Stimulated activated CD4-positive, alpha-beta T cell treated with anti-CD3 and anti-CD28 coated beads, Interleukin-4, amount 100 ng/mL, for 24 hours (primary cell): ENCODE measurements at places on chromosomes 6 and 20.

GRCh38 chr6:138787138-138787537 is 8.7 kb upstream of the ECT2L start:
- DNase-seq, result no peak

DNA sequence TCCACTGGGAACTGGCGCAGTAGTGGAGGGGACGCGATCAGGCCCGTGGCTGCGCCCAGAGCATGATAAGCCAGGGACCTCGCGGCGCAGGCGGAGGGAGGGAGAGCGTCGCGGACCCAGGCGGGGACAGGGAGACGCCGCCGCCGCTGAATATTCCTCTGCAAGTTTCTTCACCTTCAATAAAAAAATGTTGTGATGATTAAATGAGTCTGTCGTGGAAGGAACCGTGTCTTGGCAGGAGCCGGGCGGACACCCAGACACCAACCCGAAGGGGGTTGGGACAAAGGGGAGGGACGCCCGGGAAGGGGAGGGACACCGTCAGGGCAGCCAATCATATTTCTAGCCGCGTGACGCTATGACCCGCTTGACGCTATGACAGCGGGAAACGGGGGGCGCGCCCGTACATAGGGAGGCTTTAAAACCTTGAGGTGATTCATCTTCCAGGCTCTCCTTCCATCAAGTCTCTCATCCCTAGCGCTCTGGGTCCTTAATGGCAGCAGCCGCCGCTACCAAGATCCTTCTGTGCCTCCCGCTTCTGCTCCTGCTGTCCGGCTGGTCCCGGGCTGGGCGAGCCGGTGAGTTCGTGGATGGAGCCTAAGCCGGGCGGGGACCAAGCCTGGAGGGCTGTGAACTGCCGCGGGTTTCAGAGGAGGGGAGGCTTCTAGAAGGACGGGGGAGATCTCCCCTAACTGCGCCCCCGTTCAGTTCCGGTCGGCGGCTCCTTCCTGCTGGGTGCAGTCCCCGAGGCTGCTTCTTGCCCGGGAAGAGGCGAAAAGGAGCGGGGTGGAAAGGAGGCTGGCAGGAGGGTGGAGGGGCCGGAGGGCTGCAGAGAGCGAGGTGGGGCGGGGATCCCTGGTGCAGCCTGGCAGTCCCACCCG is at the start of gene ULBP2:
ULBP2 (plus strand) TSS at position 432 of the 878 bp plus-strand sequence; CDS start at position 491, 59 bp downstream.
- DNase-seq, result peak; percentile 85

DNA sequence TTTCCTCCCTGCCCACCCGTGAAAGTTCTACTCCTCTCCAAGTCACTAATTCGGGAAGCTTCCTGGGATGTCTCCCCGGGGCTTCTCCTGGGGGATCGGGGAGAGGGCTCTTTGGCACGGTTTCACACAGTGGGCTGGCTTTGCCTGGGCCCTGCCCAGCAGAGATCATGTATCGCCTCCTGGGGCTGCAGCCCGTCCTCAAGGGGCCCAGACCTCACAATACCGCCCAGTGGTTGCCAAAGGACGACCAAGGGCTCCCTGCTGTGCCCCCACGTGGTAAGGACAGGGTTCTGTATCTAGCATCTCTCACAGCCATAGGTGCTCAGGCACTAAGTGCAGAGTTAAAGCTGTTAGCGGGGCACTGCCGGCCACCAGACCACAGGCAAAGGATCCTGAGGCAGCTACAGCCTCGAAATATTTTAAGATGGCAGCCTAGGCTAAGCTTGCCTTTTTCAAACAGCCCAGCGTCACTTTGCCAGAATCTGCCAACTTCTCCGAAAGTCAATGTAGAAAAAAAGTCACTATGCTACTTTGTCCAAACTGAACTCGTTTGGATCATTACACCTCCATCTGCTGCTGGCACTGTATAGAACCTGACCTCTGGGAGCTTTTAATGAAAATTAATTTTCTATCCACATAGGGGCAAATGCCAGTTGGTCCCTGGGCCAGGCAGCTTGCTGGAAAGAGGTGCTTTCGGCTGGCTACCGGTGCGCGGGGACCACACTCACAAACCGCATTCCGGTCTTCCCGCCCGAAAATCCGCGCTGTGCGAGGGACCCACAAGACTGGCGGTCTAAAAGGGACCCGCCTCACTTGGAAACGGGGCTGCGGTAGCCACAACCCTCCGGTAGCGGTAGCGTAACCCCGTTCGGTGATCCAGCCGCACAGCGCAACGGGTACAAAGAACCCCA is 1.3 kb upstream of the NNAT start:
- no peak for DNase-seq

GRCh38 chr6:154218301-154218700 is 138.3 kb downstream of the IPCEF1 start:
- peak; percentile 39 for DNase-seq

DNA sequence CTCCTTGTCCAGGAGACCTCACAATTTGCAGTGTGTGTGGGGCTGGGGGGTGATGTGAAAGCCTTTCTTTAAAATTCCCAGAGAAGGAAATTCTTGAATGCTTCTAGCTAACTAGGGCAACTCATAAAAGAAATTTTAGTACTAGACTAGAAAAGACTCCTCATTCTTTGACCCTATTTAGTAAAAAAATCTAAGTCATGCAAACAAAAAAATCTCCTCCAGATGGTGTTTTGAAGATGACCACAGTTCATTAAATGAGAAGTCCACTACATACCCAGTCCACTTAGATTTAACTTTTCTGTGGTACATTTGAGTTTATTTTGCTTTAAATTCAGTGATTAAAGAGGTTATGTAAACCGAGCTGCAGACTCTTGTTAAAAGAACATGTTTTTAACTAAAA is 67.5 kb downstream of the NDUFAF5 start:
- no peak for DNase-seq

- DNase-seq, result no peak
These were observed 84.6 kb upstream of the TCF21 start for GRCh38 chr6:133804265-133804664.

DNA sequence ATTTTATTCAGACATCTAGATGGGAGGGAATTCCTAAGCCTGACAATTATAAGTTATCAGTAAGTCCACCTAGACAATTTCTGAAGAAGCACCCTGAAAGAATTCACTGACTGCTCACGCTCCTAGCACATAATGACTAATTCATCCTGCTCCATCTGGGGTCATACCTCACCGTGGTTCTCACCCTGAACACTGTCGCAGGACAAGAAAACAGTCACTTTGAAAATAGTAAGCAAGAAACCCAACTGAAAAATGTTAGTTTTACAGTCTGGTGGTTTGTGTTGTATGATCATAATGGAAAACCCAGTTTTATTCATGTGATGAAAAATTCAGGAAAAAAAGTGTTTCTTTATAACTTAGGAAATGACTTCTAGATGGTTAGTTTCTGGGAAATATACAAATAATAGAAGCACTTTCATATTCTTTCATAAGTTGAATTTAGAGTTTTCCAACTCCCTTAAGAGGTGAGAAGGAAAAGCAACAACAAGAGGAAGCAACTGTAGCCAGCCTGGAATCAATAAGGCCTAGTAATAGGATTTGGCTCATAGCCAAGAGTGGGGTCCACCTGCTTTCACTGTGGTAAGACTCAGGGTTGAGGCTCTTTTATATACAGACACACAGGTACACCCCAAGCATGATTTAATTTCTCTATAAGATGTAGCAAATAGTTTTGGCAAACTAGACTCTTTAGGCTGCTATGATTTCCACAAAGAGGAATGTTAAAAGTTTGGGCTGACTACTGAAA is 94.1 kb downstream of the HIVEP2 start:
- DNase-seq, result peak; percentile 66

GRCh38 chr6:136066005-136066404 is 184.1 kb downstream of the MTFR2 start:
- no peak for DNase-seq

DNA sequence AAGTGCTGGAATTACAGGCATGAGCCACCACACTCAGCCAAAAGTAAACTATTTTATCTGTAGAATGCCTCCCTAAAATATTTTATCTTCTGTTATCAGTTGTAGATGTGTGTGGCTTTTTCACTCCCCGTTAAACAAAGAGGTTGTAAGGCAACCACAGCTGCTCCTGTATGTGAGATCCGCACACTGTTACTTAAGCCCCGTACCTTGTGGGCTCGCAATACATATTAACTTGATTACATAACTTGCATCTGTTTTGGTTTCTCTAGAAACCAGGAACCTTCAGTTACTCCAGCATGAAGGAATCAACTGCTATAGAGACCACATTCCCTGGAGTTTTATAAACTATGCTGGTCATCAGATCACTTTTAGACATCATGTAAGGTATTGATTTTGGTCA is 420.1 kb upstream of the SLC35B3 start:
- DNase-seq, result no peak

DNA sequence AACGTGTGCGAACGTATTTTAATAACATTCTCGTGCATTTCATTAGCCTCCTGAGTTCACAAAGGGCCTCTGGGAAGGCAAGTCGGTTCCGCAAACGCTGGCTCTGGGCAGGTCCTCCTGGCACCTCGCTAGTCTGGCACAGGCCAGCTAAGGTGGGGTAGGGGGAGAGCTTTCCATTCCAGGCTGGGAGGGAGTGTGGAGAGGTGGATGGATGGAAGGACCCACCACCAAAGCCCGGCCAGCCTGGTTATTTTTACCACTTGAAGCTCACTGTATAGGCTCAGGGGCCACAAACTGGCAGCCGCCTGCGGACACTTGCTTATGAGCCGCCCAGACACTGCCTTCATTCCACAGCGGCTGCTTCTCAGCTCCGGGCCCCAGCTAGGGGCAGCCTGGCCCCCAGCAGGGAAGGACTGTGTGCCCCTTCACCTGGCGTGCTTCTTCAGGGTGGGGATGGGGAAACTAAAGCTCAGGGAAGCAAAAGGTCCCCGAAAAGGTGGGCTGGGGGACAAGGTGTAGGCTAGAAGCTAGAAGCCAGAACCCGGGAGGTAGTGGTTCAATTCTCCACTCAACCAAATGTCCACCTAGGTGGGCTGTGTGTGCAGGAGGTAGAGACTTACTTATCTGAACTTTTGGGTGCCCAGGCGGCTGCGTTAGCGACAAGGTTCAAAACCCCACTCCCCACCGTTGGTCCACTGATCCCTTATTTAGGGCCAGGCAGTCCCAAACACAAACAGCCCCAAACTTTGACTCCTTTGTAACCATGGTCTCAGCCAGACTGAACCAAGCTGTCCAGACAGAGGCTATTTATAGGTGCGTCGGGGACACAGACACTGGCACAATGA is 1.7 kb downstream of the PMEPA1 start:
- DNase-seq, result no peak

GRCh38 chr6:100463630-100464161 is 1.0 kb downstream of the SIM1 start:
- no peak for DNase-seq

GRCh38 chr20:24851346-24852019 is 97.6 kb upstream of the CST7 start:
- no peak for DNase-seq

GRCh38 chr6:148885136-148885865 is 138.5 kb downstream of the UST start:
- DNase-seq, result no peak

GRCh38 chr6:107185391-107185970 is 70.2 kb upstream of the BEND3 start:
- no peak for DNase-seq

DNA sequence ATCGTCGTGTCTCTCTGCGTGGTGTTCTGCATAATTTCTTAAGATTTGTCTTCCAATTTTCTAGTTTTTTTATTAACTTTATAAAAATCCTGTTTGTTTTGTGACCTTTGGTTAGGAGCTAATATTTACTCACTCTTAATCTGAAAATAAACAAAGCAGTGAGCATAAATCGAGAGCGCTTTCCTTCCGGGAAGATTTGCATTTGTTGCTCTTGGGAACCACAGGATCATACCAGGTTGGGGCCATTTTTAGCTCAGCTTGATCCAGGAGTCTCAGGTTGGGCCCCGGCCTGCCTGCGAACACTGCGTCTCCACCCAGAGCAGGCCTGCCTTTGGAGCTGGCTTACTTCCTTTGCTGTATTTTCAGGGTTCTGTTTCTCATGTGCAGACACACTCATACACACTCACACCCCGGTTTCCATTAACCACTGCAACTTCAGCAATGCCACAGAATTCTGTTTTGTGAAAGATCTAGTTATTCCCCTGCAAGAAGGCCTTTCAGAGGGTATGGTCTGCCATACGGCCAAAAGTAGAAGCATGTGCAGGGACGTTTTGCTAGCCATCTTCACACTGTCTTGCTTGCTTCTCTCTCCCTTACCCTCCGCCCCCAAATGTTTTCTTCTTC is 17.3 kb downstream of the BPHL start:
- DNase-seq, result no peak

DNA sequence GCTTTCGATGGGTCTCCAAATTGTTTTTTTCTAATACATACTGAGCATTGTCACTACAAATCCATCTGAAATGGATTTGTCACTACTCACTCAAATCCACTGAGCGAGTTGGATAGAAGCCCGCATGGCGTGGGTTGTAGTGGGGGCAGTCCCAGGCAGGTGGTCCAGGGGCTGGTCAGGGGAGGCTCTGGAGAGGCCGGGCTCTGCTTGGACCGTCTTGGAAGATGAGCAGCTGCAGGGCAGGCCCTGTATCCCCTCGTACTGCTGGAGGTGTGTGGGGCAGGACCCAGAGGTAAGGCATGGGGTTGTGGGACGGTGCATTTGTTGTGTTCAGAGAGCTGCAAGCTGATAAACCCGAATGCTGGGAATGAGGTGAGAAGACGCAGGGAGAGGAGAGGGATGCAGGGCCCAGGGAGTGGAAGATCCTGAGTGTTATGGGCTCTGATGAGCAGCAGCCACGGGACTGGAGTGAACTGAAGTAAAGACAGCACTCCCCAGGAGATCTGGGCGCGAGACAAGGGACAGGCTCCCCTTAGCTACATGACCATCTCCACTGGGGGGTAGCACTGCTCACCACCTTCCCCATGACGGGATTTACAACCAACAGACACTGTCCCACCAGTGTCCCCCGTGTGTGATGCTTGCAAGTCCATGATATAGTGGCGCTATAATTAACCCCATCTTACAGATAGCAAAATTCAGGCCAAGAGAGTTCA is 45.9 kb downstream of the PSMG4 start:
- no peak for DNase-seq

DNA sequence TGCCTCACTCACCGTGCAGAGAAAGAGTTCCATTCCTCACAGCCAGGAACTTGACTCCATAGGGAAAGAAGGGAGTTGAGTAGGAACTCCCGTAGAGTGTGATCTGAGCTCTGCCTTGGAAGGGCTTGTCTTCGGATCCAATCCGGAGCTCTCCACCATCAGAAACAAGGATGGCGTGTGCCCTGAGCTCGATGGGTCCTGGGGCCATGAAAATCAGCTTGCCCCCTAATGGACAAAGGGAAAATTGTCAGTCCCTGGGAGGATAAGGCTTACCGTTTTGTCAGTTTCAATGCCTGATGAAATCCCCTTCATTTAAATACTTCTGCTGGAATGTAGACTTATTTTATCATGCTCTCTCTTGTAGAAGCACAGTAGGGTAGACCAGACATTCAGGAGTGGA is 153.3 kb downstream of the PKHD1 start:
- DNase-seq, result no peak

DNA sequence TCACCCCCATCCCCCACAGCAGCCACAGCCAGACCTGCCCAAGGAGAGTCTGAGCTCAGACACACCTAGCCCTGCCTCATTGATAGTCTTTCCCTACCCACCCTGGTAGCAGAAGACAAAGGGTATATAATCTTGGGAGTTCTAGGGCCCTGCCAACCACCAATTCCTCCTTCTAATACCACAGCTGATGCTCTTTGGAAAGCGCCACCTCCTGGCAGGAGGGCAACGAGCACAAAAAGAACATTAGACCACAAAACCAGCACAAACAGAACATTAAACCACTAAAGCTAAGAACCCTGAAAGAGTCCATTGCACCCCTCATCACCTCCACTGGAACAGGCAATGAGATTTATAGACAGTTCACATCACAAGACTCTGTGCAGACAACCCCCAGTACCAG is 195.8 kb upstream of the FUT9 start:
- no peak for DNase-seq

- DNase-seq, result no peak
These were observed 74.8 kb upstream of the NEDD9 start for GRCh38 chr6:11307226-11307625.

GRCh38 chr6:13434777-13435176 is 52.6 kb downstream of the GFOD1 start:
- DNase-seq, result no peak
